ENCODE measurements at places on chromosomes 11 and 22.

DNA sequence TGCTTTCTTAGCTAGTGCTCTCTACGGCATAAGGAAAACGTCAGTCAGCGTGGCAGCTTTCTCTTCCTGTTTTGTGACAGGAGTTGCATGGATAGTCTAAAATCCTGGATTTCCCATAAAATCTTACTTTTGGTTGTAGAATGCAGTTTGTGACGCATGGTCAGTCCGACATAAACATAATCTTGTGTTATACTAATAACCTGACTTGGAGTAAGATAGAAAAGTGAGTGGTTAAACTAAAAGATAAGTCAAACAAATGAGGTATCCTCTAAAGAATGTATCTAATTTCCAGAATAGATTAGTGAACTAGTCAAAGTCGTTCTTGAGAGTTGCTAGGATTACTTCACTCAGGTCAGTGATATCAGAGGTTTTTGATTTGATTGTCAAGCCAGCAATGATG lies 157.6 kb downstream of the PGR start:
- no peak for DNase-seq

- DNase-seq = no peak
Measured at GRCh38 chr11:115911613-115912346, 407.6 kb upstream of the CADM1 start.

GRCh38 chr11:119592642-119593041 lies 136.4 kb downstream of the NECTIN1 start:
- DNase-seq = no peak

DNA sequence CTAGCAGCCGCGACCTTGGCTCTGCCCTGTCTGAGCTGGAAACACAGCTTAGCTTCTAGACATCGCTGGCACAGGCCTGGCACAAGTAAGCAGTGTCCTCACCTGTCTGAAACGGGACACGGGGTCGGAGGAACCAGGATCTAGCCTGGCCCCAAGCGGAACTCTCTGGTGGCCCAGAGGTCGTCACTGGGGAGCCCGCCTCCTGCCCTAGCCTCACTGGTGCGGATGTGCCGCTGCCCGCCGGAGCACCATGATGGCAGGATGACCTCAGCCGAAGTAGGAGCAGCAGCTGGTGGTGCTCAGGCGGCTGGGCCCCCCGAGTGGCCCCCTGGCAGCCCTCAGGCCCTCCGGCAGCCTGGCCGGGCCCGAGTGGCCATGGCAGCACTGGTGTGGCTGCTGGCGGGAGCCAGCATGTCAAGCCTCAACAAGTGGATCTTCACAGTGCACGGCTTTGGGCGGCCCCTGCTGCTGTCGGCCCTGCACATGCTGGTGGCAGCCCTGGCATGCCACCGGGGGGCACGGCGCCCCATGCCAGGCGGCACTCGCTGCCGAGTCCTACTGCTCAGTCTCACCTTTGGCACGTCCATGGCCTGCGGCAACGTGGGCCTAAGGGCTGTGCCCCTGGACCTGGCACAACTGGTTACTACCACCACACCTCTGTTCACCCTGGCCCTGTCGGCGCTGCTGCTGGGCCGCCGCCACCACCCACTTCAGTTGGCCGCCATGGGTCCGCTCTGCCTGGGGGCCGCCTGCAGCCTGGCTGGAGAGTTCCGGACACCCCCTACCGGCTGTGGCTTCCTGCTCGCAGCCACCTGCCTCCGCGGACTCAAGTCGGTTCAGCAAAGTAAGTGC lies 871 bp downstream of the SLC35E4 start:
- no peak for DNase-seq

- no peak for DNase-seq
Measured at GRCh38 chr22:32823024-32823730, 21.7 kb downstream of the TIMP3 start.

DNA sequence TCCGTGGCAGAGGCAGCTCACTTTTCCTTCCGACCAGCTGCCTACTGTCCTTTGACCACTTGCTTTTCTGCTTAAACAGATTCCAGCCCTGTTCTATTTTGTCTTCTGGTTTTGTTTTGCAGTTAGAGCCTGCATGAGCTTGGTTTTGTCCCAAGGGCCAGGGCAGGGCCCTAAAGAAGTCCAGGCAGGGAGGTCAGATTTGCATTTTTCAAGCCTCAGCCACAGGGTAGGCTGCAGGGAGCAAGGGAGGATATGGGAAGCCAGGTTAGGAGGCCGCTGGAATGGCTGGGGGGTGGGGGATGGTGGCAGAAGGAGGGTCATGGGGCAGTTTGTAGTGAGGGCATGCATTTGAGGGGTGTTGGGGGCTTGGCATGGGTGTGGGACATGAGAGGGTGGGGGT lies 23.1 kb downstream of the FADD start:
- no peak for DNase-seq

- DNase-seq = no peak
Measured at GRCh38 chr22:34096770-34097169, 176.5 kb upstream of the LARGE1 start.

DNA sequence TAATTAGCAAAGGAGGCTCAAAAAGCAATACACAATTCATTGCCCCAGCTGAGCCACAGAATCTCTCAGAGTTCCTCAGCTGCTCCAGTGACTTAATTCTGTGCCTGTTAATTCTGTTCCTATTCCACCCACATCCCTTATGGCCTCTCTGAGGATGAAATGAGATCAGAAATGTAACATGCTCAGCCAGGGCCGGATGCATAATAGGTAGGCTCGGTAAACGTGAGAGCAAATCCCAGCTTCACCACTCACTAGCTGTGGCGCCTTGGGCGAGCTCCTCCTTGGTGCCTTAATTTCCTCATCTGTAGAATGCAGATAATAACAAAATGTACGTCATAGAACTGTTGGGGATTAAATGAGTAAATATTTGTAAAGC lies 42.8 kb upstream of the DKK3 start:
- no peak for DNase-seq

DNA sequence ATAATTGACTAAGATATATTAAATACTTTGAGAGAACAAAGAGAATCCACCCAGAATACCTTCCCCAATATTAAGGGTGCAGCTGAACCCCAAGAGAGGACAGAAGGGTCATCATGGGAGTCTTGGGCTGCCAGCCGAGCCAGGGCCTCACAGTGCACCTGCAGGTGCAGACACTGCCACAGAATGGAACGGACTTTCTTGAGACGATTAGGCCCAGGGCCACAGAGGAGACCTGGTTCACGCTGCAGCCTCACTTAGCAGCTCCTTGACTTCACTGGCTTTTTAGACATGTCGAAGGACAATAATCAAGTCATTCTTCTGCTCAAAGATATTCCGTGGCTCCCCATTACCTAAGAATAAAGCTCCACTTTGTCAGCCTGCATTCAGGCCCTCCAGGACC lies 100.6 kb downstream of the PHF21B start:
- no peak for DNase-seq

DNA sequence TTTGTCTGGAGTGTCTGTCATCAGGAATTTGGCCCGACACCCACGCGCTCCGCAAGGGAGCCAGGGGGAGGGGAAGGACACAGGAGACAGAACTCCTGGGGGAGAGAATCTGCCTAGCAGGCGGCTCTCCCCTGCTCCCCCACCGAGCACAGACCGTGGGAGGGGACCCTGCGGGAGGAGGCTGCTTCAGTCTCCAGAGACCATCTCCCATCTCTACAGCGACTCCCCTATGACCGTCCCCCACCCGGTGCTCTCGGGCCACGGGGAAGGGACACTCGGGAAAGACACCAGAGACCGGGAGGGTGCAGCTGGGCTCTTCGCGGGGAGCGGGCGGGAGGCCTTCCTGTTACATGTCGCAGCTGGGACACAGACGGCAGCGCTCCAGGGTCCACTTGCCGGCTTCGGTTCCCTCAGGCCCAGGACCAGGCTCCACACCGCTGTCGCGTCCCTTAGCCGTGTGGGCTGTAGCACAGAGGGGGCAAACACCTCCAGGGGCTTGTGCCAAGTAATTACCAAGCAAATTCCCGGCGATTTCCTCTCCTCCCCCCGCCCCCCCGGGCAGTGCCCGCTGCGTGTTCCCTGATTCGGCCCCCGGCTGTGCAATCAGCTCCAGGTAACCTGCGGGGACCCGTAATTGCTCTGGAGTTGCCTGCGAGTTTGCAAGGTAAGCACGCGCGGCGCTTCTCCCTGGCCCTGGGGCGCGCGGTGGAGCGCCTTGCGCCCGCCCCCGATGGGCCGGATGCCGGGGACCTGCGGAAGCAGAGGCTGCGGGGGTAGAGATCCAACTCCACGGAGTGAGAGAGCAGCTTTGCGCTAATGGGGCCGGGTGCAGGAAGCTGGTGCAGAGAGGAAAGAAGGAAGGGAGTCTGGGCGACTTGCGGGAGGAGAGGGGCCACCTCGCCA lies 155.1 kb upstream of the CADM1 start:
- DNase-seq = no peak

DNA sequence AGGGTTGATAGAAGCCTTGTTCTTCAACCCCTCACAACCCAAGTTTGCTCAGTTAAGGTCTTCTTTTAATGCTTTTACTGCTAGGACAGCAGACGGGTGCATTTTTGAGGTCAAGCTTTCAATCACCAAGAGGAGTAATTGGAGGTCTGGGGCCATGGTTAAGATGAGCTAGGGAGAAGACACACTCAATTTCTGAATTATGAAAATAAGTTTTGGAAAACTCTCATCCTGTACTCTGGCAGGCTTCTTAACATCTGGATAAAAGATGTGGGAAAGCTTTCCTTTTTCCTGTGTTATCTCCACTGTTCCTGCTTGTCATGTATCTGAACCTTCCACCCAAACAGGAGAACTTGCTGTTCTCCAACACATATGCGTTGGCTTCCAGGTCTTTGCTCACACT lies 9.7 kb downstream of the ABTB2 start:
- no peak for DNase-seq

DNA sequence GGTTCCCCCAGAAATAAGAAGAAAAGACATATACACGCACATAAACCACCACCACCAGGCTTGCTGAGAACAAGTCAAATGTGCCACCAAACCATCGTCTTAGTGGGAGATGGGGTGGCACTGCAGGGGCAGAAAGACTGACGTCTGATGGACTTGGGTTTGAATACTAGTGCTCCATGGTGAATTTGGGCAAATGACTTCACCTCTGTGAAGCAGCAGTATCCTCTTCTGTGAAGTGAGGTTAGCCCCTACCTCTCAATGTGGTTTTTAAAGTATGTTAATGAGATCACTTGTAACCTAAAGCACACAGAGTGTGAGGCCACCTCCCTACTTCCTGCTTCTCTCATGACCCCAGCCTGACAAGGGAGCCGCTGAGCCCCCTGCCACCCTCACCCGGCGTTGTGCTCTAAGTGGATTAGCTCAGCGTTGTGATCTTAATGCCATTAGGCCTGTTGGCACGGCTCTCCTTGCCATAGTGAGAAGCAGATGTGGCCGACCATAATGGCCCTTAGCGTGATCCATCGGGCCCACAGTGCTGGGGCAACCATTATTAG lies 14.4 kb downstream of the ZBTB16 start:
- no peak for DNase-seq

DNA sequence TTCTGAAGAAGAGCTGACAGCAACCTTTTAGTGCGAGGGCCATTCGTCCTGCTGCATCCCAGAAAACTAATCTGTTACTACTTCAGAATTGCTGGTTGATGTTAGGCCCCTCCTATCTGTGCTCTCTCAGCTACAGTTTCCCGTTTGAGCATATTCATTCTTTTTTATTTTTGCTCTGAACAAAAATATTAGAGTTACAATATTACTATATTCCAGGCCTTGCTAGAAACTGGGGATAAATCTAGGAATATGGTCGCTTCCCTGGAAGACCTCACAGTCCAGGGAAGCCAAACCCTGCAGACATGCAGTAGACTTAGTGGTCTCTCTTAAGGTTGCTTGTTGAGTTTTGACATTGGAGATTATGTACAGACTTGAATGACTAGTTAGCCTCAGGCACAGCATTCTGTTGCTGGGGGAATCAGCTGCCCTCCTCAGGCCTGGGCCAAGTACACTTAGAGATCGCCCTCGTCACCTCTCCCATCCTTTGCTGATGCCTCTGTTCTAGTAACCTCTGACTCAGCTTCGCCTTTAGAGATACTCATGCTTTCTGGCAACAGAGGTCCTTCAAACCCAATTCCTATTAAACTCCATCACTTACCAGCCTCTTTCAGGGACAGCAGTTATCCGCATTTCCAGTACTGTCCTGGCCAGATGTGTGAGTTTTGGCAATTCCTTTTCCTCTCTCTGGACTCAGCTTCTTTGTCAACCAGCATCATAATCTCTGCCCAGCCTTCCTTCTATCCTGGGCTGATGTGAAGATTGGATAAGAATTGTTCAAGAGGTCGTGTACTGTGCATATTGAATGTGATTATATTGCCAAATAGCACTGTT lies 698 bp upstream of the ANAPC15 start:
- no peak for DNase-seq

All from stimulated activated CD4-positive, alpha-beta T cell treated with anti-CD3 and anti-CD28 coated beads, Interleukin-12 subunit alpha, Interleukin-12 subunit beta, amount 100 ng/mL, for 24 hours (primary cell).